ENCODE measurements at places on chromosomes 1 and 21. TPM values are rescaled to one million over a fixed set of nuclear protein-coding genes. Genes with fewer than 3 reads are reported as not detected.
A peak's percentile ranks its signal among the peaks of the same experiment; 100 is the strongest.

GRCh38 chr21:44293551-44294231 lies 6.2 kb upstream of the PFKL start:
- H3K27me3 ChIP-seq: peaks cover 11% of the 10 kb centered on the region
- no peak overlapping the region for H3K27ac ChIP-seq
- no peaks in the 10 kb centered on the region for H3K36me3 ChIP-seq
- H3K4me3 ChIP-seq: no peak overlapping the region

MSH4 gene
- not detected for polyA plus RNA-seq

DNA sequence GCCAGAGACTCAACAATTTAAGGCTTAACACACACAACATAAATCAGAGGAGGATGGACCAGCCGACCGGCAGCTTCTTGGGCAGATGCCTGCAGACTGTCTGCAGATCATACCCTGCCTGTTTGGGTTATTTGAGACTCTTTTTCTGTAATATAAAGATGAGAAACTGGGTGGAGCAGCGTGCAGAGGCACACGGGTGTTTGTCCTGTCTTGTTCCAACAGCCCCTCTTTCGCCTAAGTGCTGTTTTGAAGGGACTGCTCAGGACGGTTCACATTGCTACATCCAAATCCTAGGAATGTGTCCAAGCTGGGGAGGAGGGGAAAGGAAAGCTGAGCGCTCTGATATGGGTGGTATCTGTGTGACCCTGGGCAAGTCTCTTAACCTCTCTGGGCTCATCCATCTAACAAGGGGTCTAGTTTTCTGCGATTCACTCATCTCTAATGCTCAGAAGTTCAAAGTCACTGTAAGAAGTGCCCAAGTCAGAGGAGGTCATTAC lies 149.9 kb downstream of the CLIC6 start:
- H3K27me3 ChIP-seq: peaks cover 16% of the 10 kb centered on the region
- peak overlapping the region; percentile 9 for H3K27ac ChIP-seq
- H3K36me3 ChIP-seq: peaks cover 45% of the 10 kb centered on the region

DNA sequence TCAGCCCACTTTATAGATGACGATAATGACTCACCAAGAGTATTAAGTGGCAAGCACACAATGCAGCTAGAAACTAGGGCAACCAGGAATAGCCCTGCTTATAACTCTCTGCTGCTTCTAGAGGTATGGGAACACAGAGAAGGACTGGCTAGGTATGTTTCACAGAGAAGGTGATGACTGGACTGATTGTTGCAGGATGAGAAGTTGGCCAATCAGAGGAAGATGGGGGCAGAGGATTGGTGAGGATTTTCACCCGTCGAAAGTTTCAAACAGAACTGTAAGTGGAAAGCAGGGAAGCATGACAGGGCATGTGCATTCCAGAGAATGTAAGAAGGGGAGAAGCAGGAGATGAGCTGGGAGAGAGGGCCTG lies 222.4 kb upstream of the JUN start:
- H3K4me3 ChIP-seq: peak overlapping the region; percentile 84
- H3K27me3 ChIP-seq: no peaks in the 10 kb centered on the region
- DNase-seq: no peak
- H3K27ac ChIP-seq: peak overlapping the region; percentile 78
- H3K4me1 ChIP-seq: peaks cover 64% of the 10 kb centered on the region

GRCh38 chr1:95116580-95117206 lies 462 bp upstream of the TLCD4 start:
- DNase-seq: peak; percentile 7
- peak overlapping the region; percentile 85 for H3K4me3 ChIP-seq
- H3K27me3 ChIP-seq: peaks cover 13% of the 10 kb centered on the region
- peaks cover 16% of the 10 kb centered on the region for H3K4me1 ChIP-seq
- no peak overlapping the region for H3K27ac ChIP-seq

HUNK gene
- not detected for polyA plus RNA-seq

- DNase-seq: no peak
- peaks cover 7% of the 10 kb centered on the region for H3K4me1 ChIP-seq
- no peak overlapping the region for H3K27ac ChIP-seq
- no peaks in the 10 kb centered on the region for H3K27me3 ChIP-seq
- no peak overlapping the region for H3K4me3 ChIP-seq
Observed at GRCh38 chr1:51643362-51643761, 26.5 kb downstream of the OSBPL9 start.

FMO1 gene
- polyA plus RNA-seq: not detected

DNA sequence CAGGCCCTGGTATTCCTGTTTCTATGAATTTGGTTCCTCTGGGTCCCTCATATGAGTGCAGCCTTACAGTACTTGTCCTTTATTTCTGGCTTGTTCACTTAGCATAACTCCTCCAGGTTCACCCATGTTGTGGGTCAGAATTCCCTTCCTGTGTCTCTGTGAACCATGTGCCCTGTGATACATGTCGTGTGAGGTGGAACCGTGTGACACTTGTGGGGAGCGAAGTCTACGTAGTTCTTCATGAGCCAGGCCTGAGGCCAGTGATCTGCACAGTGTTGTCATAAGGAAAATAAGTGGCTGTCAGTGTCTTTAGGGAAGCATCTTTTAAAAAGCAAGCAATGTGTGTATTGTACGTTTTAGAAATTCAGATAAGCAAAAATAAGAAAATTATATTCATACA lies 122.8 kb downstream of the GALNT2 start:
- no peaks in the 10 kb centered on the region for H3K27me3 ChIP-seq
- H3K4me1 ChIP-seq: peaks cover 43% of the 10 kb centered on the region
- H3K4me3 ChIP-seq: no peak overlapping the region
- DNase-seq: no peak
- peaks cover 5% of the 10 kb centered on the region for H3K36me3 ChIP-seq
- peak overlapping the region; percentile 32 for H3K27ac ChIP-seq

TMEM200B gene
- polyA plus RNA-seq: not detected

- DNase-seq: no peak
- H3K4me3 ChIP-seq: no peak overlapping the region
- H3K4me1 ChIP-seq: no peaks in the 10 kb centered on the region
- H3K27ac ChIP-seq: no peak overlapping the region
Observed at GRCh38 chr1:222751255-222751654, 14.3 kb downstream of the FAM177B start.

DNA sequence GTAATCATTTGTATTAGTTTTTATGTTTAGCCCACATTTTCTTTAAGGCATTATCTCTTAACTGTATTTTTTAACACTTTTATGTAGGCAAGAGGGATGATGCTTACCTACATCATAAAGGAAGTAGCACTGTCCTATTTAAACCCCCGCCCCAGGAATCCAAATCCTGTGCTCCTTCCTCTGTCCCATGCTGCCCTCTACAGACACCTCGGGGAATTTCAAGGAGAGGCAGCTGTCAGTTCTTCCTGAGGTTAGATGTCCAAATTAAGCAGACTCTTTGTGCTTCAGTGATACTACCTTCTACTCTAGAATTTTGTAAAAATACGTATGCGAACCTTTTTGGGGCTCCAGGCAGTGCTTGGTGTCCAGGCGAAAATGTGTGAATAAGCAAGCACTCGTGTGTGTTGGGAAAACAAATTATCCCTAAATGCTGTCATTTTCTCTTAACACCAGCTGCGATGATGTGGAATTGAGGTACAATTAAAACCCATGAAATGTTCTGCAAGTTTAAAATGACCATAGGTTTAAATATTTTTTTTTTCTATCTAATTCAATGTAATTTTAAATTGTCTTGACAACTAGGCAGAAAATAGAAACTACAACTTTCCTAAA lies 19.2 kb downstream of the CRCT1 start:
- peaks cover 6% of the 10 kb centered on the region for H3K27me3 ChIP-seq
- no peaks in the 10 kb centered on the region for H3K4me1 ChIP-seq
- no peak for DNase-seq
- no peak overlapping the region for H3K27ac ChIP-seq
- no peak overlapping the region for H3K4me3 ChIP-seq
- no peaks in the 10 kb centered on the region for H3K36me3 ChIP-seq

DNA sequence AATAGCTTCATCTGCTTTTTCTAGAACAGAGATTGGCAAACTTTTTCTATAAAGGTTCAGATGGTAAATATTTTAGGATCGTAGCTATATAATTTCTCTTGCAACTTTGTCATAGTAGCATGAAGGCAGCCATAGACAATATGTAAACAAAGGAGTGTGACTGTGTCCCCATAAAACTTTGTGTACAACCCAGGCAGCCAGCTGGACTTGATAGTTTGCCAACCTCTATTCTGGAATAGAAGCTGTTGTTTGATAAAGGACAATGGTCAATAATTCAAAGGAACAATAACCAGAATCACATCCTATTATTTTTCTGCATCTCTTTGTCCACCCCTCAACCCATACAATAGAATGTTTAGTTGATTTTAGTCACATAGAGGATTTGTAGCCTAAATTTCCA lies 286.7 kb downstream of the LMX1A start:
- H3K4me1 ChIP-seq: no peaks in the 10 kb centered on the region
- no peak for DNase-seq
- H3K27ac ChIP-seq: no peak overlapping the region
- H3K4me3 ChIP-seq: no peak overlapping the region

DNA sequence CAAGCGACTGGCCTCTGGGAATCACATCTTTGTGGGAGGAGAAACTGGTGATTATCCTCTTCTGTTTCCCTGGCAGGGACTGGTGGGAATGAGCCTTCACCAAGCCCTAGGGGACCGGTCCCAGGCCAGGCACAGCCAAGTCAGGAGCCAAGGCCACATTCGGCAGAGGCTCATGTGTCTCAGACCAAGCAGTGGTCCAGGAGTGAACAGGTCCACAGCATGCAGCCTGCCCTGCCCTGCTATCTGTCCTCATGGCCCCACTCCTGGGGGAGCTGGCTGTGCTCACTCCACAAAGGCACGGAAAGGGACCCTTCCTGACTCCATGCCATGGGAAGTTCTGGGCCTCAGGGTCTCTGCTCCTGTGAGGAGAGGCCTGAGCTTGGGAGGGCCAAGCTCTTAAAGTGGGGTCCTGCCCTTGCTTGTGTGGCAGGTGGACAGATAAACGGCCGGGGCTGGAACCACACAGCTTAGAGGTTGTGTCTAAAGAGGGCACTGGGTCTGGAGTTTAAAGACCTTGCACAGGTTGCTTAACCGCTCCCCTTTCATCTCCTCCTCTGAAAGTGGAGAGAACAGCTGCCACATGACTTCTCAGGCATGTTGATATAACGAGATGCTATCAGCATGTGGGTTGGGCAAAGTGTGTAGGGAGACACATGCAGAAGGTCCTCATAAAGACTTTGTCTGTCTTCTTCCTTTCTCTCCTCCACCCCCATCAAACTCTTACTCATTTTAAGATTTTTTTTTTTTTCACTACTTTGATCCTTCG lies 57.5 kb downstream of the CASQ2 start:
- no peak overlapping the region for H3K4me3 ChIP-seq
- no peak overlapping the region for H3K27ac ChIP-seq
- H3K4me1 ChIP-seq: no peaks in the 10 kb centered on the region
- DNase-seq: no peak
- H3K36me3 ChIP-seq: no peaks in the 10 kb centered on the region

FNDC10 gene
- polyA plus RNA-seq: 0.64 TPM

GSTM1 gene
- polyA plus RNA-seq: not detected

HAO2 gene
- polyA plus RNA-seq: not detected

ANGPTL1 gene
- polyA plus RNA-seq: not detected

DNA sequence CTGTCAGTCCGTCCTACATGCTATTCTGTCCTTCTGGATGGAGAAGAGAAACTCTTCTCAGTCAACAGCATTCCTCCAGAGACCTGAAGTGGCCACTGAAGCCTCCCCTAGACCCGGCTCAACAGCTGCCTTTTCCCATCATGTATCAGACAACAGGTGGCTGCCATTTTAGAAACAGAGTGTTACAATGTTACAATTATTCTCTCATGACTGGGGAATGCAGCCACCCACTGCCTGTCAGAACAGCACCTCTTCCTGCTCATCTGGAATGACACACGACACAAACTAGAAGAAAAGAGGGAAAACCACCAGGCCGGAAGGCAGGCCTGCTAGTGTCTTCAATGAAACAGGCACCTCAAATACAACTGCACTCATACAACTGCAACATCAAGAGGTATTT lies 105.3 kb downstream of the PGBD5 start:
- no peaks in the 10 kb centered on the region for H3K36me3 ChIP-seq
- H3K4me1 ChIP-seq: no peaks in the 10 kb centered on the region
- no peak overlapping the region for H3K4me3 ChIP-seq
- DNase-seq: no peak
- no peaks in the 10 kb centered on the region for H3K27me3 ChIP-seq

DNA sequence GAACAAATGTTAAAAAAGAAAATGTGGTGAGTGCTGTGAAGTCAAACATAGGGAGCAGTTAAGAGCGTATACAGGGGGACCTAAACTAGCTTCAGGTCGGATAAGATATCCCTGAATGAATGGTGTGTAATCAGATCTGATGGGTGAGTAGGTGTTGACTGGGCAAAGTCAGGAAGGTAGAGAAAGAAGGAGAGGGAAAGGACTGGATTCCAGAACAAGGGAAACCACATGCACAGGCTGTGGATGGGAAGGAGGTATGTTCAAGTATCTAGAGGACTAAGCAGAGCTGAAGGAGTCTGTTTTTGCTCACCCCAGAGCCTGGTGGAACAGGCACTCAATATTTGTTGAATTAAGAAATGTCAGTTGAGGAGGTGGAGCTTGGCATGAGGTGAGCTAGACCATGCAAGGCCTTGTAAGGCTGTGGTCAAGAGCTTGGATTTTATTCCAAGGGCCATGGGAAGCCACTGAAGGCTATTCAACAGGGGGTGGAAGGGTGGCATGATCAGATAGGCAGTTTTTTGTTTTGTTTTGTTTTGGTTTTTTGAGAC lies 27.4 kb downstream of the MAP7D1 start:
- H3K27ac ChIP-seq: peak overlapping the region; percentile 84
- no peak overlapping the region for H3K4me3 ChIP-seq
- H3K4me1 ChIP-seq: peaks cover 6% of the 10 kb centered on the region

GRCh38 chr1:237324226-237324625 lies 282.2 kb downstream of the RYR2 start:
- H3K27me3 ChIP-seq: no peaks in the 10 kb centered on the region
- no peaks in the 10 kb centered on the region for H3K4me1 ChIP-seq
- DNase-seq: no peak
- no peaks in the 10 kb centered on the region for H3K36me3 ChIP-seq
- no peak overlapping the region for H3K4me3 ChIP-seq

GRCh38 chr1:39933956-39934941 lies 20.7 kb upstream of the MFSD2A start:
- no peak for DNase-seq
- H3K27ac ChIP-seq: no peak overlapping the region
- no peaks in the 10 kb centered on the region for H3K27me3 ChIP-seq
- no peaks in the 10 kb centered on the region for H3K4me1 ChIP-seq
- H3K4me3 ChIP-seq: no peak overlapping the region
- no peaks in the 10 kb centered on the region for H3K36me3 ChIP-seq

GRCh38 chr1:86714561-86715244 lies 10.3 kb downstream of the SH3GLB1 start:
- peaks cover 49% of the 10 kb centered on the region for H3K4me1 ChIP-seq
- peak overlapping the region; percentile 0 for H3K4me3 ChIP-seq
- H3K27me3 ChIP-seq: no peaks in the 10 kb centered on the region

GRCh38 chr1:213661302-213661701 lies 326.5 kb upstream of the PROX1 start:
- no peaks in the 10 kb centered on the region for H3K4me1 ChIP-seq
- no peak for DNase-seq
- H3K27ac ChIP-seq: no peak overlapping the region
- no peaks in the 10 kb centered on the region for H3K36me3 ChIP-seq
- no peaks in the 10 kb centered on the region for H3K27me3 ChIP-seq

- H3K4me3 ChIP-seq: peak overlapping the region; percentile 24
- peaks cover 12% of the 10 kb centered on the region for H3K27me3 ChIP-seq
- H3K4me1 ChIP-seq: peaks cover 99% of the 10 kb centered on the region
- DNase-seq: no peak
Observed at GRCh38 chr1:225462714-225463574, 35.1 kb upstream of the LBR start.

GRCh38 chr1:119318466-119319309 lies 49.9 kb upstream of the HAO2 start:
- H3K4me3 ChIP-seq: no peak overlapping the region
- no peak overlapping the region for H3K27ac ChIP-seq

GRCh38 chr1:197632651-197633050 lies 142.6 kb downstream of the DENND1B start:
- H3K4me3 ChIP-seq: no peak overlapping the region
- H3K27ac ChIP-seq: no peak overlapping the region
- H3K36me3 ChIP-seq: peaks cover 4% of the 10 kb centered on the region
- H3K4me1 ChIP-seq: peaks cover 2% of the 10 kb centered on the region
- H3K27me3 ChIP-seq: no peaks in the 10 kb centered on the region

SYCP1 gene
- polyA plus RNA-seq: not detected

All from immature natural killer cell (primary cell).